NCI-H1105 (cell line): ENCODE measurements at places on chromosomes 13 and 19.

DNA sequence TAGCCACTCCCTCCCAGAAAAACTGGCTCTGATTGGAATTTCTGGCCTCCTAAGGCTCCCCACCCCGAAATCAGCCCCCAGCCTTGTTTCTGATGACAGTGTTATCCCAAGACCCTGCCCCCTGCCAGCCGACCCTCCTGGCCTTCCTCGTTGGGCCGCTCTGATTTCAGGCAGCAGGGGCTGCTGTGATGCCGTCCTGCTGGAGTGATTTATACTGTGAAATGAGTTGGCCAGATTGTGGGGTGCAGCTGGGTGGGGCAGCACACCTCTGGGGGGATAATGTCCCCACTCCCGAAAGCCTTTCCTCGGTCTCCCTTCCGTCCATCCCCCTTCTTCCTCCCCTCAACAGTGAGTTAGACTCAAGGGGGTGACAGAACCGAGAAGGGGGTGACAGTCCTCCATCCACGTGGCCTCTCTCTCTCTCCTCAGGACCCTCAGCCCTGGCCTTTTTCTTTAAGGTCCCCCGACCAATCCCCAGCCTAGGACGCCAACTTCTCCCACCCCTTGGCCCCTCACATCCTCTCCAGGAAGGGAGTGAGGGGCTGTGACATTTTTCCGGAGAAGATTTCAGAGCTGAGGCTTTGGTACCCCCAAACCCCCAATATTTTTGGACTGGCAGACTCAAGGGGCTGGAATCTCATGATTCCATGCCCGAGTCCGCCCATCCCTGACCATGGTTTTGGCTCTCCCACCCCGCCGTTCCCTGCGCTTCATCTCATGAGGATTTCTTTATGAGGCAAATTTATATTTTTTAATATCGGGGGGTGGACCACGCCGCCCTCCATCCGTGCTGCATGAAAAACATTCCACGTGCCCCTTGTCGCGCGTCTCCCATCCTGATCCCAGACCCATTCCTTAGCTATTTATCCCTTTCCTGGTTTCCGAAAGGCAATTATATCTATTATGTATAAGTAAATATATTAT lies 6.1 kb downstream of the FOSB start:
- DNase-seq = no peak

GRCh38 chr13:61192826-61193225 lies 222.8 kb downstream of the PCDH20 start:
- no peak for DNase-seq

DNA sequence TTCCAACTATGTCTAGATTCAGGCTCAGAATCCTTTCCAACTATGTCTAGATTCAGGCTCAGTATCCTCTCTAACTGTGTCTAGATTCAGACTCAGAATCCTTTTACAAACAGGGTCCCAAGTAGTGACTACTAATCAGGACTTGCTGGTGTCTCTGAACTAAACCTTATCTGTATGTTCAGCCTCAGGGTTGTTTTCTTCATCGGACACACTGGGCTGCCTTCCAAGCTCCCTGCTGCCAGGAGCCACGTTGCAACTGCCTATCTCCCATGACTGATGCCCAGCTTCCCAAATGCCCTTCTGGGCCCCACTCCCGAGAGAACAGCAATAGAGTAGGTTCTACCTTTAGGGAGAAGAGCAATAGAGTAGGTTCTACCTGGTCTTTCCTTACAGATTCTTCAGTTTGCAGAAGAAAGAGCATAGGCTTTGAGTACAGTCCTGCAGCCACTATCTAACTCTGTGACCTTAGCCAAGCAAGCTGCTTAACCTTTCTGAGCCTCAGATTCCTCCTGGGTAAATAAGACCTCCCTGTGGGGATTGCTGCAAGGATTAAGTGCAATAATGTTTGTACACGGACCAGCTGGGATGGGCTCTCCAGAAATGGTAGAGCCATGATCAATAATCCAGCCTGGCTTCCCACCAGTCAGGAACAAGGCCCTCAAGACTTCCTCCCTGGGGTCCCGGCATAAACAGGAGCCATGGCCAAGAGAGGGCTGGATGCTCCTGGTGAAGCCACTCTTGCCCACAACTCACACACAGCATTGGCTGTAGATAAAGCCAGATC lies 61.5 kb downstream of the ZIC5 start:
- no peak for DNase-seq

GRCh38 chr13:29859971-29860370 lies 9.6 kb upstream of the UBL3 start:
- DNase-seq = no peak

DNA sequence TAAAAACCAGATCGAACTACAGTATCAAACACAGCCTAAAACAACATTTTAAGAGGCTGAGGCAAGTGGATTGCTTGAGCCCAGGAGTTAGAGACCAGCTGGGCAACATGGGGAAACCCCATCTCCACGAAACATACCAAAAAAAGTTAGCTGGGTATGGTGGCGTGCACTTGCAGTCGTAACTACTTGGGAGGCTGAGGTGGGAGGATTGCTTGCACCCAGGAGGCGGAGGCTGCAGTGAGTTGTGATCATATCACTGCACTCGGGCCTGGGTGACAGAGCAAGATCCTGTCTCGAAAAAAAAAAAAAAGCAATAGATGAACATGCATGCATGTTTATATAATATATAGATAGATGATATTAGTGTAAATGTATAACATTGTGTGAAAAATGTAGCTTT lies 5.2 kb upstream of the MRPS31 start:
- DNase-seq = no peak

DNA sequence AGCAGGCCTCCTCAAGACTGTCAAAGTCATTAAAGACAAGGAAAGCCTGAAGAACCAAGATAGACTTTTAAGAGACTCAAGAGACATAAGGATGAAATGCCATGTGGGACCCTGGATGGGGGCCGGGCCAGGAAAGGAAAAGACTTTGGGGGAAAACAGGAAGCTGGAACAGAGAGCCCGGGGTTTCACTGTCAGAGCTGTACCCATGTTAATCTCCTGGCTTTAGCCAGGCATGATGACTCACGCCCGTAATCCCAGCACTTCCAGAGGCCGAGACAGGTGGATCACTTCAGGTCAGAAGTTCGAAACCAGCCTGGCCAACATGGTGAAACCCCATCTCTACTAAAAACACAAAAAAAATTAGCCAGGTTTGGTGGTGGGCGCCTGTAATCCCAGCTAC lies 5.6 kb upstream of the KLF16 start:
- DNase-seq = no peak

- DNase-seq = peak; percentile 76
Observed at GRCh38 chr19:29873024-29873800, 61.4 kb downstream of the CCNE1 start.

- DNase-seq = no peak
Observed at GRCh38 chr13:113785051-113786010, 26.3 kb downstream of the TMEM255B start.

DNA sequence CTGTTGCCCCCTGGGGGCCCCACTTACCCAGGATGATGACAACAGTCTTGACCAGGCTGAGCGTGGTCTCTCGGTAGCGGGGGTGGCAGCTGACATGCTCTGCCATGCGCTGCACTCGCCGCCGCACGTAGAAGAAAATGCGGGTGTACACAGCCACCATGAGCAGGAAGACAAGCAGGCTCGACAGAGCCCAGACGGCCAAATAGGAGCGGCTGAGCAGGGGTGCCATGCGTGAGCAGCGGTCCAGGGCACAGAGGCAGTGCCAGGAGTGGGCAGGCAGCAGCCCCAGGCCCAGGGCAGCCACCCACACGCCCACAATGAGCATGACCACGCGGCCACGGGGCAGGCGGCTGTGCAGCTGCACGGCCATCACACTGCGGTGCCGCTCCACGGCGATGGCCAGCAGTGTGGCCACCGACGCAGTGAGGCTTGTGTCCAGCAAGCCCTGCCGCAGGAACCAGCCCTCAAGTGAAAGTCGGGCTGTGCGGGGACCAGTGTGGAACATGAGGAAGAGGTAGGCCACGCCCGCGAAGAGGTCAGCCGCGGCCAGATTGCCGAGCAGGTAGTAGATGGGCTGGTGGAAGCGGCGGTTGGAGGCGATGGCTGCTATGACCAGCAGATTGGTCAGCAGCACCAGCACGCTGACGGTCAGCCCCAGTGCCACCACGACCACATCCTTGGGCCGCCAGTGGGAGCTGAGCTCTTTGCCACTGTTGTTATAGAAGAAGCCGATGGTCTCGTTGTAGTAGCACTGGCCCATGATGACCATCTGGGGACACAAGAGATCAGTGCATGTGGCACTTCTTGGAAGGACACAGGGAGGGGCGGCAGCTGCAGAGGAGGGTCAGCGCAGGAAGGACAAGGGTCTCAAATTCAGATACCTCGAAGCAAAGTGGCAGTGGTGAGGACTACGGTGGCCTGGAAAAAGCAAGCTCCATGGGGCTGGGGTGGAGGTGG lies 1.2 kb downstream of the LPAR2 start:
- DNase-seq = no peak

GRCh38 chr13:43546816-43547215 lies 240.0 kb downstream of the ENOX1 start:
- no peak for DNase-seq

DNA sequence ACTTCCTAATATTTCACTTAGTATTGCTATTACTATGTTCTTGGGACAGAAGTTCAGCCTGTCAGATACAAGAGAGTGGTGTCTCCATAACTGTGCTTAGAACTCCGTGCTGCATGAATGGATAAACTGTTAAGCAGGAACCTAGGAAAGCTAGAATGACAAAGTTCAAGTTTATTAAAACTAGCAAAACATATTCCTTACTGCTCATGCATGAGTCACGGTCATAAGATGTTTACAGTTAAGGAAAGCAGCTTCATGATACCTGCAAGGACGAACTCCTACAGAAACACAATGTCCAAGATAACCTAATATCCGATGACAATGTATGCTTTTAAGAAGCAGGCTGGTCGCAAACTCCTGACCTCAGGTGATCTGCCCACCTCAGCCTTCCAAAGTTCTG lies 6.0 kb upstream of the ZNF765 start:
- DNase-seq = no peak

DNA sequence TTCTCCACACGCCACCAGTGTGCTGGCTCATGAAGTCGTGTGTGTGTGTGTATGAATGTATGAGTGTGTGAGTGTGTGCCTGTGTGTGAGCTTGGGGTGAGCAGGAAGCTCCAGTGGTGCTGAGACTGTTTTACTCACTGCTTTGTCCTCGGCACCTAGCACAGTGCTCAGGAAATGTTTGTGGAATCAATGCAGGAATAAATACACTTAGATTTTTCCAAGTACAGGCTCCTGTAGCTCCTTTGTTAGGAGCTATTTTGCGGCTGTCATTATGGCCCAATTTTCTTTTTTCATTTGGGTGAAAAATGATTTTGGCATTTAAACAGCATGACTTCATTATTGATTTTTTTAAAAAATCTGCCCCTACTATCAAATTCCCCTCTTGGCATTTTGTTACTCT lies 193.5 kb upstream of the KL start:
- no peak for DNase-seq

- DNase-seq = no peak
Observed at GRCh38 chr13:110759710-110760109, 46.2 kb downstream of the ING1 start.

DNA sequence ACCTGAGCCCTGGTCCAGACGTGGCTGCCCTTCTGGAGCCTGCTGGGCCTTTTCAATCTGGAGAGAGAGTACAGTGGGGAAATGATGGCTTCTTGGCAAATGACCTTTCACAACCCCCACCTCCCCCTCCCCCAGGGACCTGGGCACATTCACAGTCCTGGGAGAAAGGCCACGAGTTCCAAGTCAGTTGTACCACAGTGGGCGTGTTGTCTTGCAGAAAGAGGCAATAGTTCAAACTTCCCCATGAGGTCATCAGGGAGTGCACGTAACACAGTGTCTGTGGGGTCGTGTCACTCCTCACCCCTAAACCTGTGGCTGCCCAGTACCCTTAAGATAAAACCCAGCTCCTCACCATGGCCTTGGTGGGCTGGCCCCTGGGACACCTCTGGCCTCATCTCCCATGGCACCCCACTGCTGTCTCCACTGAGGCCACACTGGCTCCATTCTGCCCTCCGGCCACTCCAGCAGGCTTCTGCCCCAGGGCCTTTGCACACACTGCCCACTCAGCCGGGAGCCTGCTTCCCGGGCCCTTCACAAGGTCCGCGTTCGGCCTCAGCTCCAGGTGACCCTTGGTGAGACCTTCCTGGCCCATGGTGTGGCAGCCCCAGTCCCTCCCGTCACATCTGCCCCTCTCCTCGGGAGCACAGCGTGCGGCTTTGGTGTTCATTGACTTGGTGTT lies 13.3 kb downstream of the PLIN4 start:
- no peak for DNase-seq

DNA sequence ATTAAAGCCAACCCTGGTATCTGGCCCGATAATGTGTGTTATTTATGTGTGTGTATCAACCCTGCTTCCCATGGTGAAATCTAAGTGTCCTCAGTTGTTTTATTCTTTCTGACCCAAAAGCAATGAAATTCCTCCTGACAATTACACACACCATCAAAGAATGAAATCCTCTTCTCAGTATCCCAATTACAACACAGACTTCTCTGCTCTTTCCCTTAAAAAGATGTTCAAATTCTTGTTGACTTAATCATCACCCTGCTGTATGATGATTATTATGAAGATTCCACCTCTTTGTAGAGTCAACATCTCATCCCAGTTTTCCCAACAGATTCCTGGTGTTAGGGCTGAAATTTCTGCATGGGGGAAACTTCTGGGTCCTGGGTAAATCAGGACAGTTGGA lies 8.9 kb upstream of the TRPC4 start:
- no peak for DNase-seq

DNA sequence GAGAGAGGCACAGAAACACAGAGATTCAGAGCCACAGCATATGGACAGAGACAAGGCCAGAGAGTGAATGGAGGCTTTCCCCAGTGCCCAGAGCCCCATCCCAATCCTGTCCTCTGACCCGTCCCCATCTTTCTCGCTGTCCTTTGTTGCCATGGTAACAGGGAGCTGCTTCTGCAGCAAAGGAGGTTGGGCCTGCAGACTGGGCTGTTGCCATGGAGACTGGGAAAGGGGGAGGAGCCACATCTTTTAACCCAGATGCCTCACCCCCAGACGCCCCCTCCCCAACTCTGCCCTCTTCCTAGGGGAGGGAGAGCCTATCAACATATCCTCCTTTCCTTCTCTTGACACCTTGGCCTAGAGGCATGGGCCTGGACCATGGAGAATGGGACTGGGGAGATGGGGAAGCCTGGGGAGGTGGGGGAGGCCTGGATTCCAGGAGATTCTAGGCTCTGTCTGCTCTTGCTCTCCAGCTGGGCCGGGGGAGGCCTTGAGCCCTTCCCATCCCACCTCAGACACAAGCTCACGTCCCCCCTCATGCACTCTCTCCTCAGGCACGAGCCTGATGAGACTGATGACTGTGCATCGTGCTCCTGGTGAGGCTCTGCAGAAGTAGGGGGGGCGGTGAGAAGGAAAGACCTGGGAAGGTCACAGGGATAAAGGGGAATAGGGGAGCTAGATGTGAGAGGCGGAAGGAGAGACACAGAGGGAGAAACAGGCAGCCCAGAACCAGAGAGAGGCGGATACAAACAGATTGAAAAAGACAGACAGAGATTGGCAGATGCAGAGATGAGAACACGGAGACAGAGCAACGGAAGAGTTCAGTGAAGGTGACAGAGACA lies 2.1 kb upstream of the ATP1A3 start:
- DNase-seq = peak; percentile 48
